Amniotic stem cell (primary cell): ENCODE measurements at places on chromosomes 1 and 21.
A peak's percentile ranks its signal among the peaks of the same experiment; 100 is the strongest.

- DNase-seq = no peak
These were observed 4.6 kb downstream of the CHD1L start for GRCh38 chr1:147246910-147247655.

GRCh38 chr21:37829447-37829846, 86.8 kb downstream of the KCNJ6 start:
- DNase-seq = no peak

- no peak for DNase-seq
These were observed 9.0 kb downstream of the FMO5 start for GRCh38 chr1:147216124-147216523.

DNA sequence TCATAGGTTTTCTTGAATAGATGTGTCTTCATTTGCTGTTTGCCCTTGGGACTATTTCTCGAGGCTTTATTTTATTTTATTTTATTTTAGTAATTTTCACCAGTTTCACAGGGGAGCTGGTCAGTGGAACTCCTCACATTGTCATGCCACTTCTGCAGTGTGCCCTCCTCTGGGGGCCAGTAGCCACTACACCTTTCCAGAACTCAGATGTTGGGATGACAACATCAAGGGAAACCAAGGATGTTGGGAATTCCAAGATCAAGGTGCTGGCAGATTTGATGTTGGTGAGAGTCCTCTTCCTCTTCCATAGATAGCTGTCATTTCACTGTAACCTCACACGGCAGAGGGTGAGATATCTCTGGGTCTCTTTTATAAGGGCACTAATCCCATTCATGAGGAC, 35.5 kb downstream of the SLC26A9 start:
- peak; percentile 27 for DNase-seq

- DNase-seq = no peak
These were observed 243.8 kb upstream of the RAB4A start for GRCh38 chr1:229027158-229027557.

DNA sequence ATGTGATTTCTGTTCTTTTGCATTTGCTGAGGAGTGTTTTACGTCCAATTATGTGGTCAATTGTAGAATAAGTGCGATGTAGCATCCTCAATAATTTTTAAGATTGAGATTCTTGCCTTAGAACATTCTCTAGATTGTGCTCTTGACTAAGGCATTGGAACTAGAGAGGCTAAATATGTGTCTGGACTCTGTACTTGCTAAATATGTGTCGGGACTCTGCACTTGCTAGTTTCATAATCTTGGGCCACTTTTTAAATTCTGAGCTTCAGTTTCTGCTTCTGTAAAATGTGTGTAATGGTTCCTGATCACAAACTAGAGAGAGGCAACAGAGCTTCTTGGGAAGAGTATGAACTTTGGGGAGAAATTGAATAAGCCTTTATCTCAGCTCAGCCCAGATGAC, 21.6 kb downstream of the HLX start:
- no peak for DNase-seq

DNA sequence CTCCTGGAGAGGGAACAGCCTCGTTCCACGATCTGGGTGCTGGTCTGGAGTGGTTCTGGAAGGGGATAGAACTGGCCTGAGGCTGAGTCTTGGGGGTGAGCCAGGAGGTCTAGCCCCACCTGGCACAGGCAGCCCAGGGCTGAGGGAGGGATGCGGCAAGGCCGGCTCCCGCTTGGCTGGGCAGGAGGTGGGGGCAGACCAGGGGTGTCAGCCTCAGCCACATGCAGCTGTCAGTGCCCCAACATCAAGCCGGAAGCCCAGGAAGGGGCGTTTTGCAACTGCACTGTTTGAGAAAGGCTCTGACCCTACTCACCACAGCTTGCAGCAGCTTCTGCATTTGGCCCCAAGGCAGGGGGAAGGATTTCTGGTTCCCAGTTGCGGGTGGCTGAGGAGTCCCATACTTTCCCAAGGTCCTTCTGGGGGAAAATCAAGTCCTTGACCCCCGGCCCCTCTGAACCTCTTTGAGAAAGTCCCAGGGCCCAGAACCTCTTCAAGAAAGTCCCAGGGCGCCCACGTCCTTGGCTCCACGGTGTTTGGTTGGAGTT, 2.0 kb downstream of the EFHD2 start:
- DNase-seq = no peak

GRCh38 chr1:63882048-63882704, 108.4 kb downstream of the ROR1 start:
- no peak for DNase-seq

DNA sequence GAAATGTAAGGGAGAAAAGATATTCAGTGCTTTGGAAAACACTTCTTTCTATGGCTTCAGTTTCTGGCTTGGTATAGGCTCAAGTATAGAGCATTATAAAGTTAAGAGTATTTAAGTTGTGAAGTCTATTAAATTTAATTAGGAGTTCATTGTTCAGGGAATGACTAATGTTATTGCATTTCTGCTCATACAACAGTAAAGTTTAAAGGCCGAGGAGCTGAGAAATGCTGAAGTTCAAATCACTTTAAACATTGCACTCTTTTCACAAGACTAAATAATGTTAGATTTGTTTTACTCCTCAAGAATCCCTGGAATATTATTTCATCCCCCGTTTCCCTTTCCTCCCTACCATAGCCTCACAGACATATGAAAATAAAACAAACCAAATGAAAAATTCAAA, 30.1 kb downstream of the RGS5 start:
- no peak for DNase-seq

- peak; percentile 33 for DNase-seq
These were observed 42.7 kb downstream of the SEC16B start for GRCh38 chr1:177927021-177927596.

DNA sequence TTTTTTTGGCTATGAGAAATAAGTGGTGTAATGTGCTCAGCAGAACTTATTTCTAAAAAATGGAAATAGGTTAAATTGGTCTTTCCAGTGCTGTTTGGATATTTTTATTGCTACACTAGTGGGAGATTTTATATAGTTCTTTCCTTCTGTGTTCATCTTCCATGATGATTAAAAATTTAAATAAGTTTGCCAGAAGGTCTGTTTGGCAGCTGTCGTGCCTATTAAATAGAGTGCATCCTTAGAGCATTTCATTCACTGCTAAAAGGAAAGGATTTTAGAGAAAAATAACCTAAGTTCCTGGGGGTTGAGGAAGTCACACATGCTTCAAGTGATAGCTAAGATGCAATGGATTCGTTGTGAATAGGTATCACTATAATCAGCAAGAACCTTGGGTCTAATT, 29.7 kb upstream of the RAVER2 start:
- DNase-seq = no peak

DNA sequence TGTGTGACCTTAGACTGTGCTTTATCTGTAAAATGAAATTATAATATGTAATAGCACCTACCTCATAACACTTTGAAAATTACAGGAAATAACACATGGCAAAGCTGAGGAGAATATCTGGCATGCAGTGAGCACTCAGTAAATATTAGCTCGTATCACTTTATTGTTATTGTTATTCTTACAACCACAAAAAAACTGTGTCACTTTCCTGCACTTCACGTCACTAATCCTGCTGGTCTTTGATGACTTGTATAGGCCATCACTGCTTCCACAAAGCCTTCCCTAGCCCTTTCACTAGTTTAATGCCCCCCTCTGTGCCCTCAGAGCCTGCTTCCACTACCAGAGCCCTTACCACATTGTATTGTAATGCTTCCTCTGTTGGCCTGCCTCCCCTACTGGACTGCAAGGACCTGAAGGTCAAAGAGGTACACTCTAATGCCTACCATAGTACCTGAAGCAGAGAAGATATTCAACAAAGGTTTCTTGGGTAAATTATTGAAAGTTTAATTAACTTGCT, 231.6 kb downstream of the NFIA start:
- no peak for DNase-seq

GRCh38 chr1:222716393-222716792, 4.0 kb downstream of the BROX start:
- DNase-seq = no peak

- no peak for DNase-seq
These were observed 9.2 kb downstream of the IGSF21 start for GRCh38 chr1:18116777-18117176.

DNA sequence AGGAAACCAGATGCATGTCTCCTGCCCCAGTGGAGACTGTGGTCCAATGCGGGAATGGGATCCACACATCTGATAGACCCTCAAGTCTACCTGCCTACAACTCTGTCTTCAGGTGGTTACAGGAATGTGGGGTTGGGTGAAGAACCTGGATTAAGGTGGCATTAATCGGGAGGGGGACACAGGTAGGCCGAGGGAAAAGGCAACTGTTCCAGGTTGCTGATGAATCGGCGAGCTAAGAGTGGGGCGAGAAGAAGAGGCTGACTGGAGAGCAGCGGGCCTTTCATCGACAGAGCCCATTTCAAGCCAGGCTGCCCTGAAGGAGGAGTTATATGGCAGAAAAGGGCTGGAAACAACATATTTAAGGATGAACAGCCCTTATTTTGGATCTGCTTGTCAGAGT, 836 bp downstream of the CD2 start:
- no peak for DNase-seq

DNA sequence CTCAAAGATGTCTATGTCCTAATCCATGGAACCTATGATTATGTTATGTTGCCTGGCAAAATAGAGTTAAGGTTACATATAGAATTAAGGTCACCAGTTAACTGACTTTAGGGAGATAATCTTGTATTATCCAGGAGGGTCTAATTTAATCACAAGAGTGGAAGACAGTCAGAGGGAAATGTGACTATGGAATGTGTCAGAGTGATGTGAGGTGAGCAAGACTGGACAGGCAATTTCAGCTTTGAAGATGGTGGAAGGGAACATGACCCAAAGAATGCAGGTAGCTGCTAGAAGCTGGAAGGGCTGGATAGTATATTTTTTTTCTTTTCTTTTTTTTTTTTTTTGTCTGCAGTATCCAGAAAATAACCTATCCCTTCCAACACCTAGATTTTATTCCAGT, 241.7 kb upstream of the NEGR1 start:
- no peak for DNase-seq

- peak; percentile 60 for DNase-seq
These were observed 104.4 kb downstream of the PTPN14 start for GRCh38 chr1:214446772-214447556.

DNA sequence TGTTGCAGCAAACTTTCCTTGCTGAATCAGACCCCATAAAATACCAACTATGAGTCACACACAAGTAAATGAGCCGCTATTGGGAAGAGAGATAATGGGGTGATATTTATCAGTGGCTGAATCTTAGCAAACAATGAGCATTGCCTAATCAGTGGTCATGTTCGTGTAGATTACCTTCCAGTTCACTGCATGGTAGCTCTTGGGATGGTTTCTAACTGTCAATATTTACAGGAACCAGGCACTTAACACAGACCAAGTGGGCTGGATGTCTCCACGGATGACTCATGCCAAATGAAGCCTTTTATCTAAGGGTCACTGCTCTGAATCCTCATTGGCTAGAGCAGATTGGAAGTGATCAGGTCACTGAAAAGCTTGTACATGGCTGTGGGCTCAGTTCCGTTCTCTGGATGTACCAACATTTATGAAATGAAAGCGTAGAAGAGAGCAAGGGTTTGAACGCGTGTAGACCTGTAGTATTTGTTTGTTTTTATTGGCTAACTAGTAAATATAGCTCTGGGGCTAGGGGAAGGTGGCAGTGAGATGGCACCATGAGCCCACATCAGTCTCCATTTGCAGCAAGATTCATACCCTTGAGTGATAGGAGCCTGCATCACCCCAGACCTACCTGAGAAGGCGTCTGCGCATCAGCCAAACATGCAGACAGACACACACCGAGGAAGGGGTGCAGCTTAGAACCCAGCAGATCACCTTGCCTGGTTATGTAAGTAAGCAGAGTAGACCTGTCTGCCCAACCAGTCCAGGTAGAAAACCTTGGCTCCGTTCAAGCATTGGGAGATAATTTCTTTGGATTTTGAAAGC, 153.3 kb downstream of the TOMM20 start:
- no peak for DNase-seq

- no peak for DNase-seq
These were observed 114.6 kb downstream of the AKT3 start for GRCh38 chr1:243735457-243735856.

GRCh38 chr1:174877208-174877673, 122.5 kb upstream of the CACYBP start:
- DNase-seq = no peak

GRCh38 chr1:161735837-161736236, 13.7 kb upstream of the DUSP12 start:
- no peak for DNase-seq

DNA sequence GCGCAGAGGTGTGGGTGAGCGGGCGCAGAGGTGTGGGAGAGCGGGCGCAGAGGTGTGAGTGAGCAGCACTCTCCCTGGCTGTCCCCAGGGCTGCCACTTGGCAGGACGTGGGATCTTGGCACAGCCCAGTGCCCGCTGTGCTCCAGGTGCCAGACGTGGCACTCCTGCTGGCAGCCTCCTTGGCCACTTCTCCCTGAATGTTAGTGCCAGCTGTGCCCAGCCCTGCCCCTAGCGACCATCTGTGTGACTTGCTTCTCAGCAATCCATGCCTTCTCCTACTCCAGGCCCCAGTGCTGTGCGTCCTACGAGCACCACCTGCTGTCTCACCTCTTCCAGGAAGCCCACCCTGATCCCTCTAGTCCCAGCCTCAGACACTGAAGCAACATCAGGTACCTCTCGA, 30.5 kb downstream of the KRTAP10-1 start:
- no peak for DNase-seq

DNA sequence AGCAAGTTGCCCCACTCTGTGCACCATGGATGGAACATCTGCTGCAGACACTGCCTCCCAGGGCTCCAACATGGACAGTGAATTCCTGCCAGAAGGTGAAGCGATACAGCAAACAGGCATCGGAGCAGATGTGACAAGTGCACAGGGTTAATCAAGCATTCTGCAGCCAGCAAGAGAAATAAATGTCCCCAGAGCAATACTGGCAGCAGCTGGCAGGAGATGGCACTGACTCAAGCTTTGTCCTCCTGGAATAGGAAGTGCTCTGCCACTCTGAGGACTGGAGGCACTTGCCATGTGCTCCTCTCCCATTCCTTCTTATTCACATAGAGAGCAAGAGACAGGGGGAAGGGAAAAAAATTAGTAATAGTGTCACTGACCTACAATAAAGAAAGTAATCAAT, 402.7 kb upstream of the DAB1 start:
- no peak for DNase-seq

DNA sequence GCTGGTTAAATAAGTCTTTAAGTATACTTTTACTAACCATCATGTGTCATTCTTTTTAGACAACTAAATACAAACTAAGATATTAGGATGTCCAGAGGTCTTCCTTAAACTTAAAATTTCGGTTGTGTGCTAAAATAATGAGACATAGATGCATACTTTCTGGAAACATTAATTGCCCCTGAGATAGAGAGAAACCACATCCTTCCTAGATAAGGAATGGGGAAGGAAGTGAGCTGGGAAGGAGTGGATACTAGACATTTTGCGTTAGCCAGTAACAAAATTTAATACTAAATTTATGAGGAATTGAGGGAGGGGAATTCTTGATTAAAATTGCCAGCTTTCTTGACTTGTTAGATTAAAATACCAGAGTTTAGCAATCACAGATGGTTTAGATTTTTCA, 37.1 kb upstream of the PTGS2 start:
- no peak for DNase-seq
